Stimulated activated CD8-positive, alpha-beta memory T cell treated with anti-CD3 and anti-CD28 coated beads, Interleukin-4, amount 100 ng/mL, for 4 hours (primary cell): ENCODE measurements at places on chromosomes 4 and X.

- DNase-seq: no peak
These were observed 43.1 kb upstream of the LSM6 start for GRCh38 chr4:146132445-146132844.

DNA sequence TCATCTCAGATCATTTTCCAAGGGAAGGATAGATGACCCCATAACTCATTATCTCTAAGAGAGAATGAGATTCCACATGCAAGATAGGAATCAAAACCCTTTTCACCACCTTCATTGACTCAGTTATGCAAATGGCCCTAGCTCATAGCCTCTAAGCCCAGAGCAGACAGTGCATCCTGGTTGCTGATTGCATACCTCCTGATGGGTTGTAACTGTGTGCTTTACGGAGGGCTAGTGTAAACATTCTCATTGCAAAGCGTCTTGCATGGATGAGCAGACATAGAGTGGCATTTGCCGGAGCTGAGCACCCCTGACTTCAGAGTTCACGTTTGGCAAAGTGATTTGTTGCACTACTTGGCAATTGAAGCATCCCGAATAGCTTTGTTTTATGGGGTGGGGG, 151.0 kb downstream of the VCX3A start:
- DNase-seq: no peak

DNA sequence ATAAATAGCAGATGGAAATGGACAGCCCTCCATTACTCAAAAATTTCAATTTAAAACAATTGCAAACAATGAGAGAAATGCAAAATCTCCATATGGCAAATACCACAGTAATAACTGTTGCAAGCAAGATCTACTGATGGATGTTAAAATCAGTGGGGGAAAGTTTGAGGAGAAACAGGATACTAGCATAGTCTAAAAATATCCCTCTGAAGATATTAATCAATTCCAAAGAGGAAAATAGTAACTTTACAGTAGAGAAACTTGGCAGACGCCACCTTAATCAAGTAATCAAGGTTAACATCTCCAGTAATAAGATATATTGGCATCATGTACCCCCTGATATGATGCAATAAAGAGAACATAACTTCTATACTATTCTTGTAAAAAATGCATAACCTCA, 344.8 kb downstream of the ZNF674 start:
- no peak for DNase-seq

DNA sequence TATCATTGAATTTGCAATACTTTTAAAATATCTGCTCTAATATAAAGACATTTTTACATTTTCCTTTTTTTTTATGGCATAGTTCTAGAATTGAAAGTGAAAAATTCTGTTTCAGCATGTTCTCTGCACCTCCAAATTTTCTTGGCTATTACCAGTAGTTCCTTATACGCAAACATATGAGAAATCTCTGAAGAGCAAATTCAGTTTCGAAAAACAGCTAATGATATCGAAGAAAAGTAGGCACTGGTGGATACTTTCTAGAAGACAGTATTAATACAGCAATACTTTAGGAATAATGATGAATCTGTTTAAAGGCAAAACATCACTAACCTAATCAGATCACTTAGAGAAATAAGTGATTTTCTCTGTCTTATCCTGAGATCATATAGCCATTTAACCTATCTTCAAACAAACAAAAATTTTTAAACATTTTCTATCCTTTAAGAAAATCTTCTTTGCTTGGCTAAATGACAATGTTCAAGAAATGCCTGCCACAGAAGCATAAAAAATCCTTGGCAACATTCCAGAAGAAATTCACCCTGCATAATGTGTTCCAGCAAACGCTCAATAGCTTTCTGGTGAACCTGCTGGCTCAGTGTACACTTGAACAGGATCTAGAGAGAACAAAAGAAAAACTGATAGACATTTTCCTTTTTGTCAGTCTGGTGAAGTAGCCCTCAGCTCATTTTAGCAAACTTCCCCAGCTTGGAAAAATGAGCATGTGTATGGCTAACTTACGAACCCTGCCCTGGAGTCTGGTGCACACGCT, 51.2 kb upstream of the KLF3 start:
- no peak for DNase-seq

DNA sequence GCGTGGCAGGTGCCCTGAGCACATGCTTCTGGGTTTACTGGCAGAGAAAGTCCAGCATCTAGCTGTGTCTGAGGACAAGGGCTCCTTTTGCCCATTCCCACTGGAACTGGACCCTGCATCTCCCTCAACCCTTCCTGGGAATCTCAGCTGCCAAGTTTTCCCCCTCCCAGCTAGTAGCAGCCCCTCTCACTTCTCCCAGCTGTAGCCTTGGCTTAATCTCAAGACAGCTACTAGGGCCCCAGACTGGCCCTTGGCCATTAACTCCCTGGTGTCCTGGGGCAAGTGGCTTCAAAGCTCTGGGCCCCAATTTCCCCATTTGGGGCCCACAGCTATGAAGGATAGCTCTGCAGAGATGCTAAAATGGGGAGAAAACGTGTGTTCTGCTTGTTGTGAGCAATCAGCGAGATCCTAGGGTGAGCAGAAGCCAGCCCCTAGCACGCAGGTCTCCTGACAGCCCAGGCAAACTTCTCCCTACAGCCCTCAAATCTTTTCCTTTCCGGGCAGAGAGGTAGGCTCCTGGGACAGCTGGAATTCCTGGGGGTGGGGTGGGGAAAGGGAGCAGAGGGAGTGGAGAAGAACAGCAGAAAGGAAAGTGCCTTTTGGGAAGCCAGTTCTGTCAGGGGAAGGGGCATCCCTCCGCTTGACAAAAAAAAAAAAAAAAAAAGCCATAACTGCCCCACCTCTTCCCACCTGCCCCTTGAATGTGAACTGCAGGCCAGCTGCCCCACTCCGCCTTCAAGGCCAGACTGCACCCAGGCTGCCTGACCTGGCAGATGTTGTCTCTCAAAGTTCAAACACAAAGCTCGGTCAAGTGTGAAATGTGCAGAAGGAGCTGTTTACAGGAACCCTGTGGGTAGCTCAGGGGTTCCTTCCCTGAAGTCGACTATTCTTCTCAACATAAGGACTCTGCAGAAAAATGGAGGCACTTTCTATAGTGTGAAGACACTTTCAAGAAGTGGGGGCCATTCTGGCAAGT, 16.6 kb downstream of the FGD1 start:
- no peak for DNase-seq

GRCh38 chrX:55867181-55867651, 149.7 kb downstream of the RRAGB start:
- no peak for DNase-seq

GRCh38 chr4:24470666-24471485, 113.5 kb downstream of the DHX15 start:
- DNase-seq: no peak

DNA sequence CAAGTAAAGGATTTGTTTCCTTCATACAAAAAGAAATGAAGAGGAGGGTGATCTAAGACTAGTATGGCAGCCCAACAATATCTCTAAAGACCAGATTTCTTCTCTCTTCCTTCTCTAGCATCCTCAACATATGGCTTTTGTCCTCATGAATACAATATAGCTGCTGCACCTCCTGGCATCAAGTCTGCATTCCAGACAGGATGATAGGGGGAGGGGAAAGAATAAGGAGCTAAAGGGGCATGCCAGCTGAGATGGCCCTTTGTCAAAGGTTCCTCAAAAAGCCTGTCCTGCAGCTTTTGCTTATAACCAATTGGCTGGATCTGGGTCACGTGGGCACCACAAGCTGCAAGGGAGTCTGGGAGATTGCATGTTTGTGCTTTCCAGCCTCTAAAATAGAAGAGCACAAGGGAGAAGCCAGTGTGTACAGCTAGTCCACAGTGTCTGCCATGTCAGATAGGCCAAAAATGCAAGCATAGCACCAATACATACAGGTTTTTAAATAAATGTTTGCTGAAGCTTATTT, 132.6 kb downstream of the BCOR start:
- DNase-seq: no peak

DNA sequence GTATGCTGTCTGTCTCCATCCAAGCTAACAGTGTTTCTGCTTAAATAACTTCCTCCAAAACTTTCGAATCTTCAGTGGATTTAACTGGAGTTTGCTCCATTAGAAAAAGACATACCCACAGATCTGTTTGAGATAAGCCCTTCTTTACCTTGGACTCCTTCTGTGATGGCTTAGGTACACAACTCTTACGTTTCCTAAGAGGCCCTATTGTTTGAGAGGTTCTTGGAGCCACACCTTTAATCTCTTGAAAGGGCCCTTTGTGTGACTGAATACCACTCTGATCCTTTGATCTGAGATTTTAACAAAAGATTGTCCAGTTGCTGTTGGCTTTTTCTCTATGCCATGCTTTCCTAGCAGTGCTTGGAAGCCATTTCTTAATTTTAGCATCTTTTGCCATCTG, 92.5 kb downstream of the AKAP4 start:
- DNase-seq: no peak

- DNase-seq: no peak
These were observed 31.8 kb downstream of the ATP2B3 start for GRCh38 chrX:153549231-153549630.

DNA sequence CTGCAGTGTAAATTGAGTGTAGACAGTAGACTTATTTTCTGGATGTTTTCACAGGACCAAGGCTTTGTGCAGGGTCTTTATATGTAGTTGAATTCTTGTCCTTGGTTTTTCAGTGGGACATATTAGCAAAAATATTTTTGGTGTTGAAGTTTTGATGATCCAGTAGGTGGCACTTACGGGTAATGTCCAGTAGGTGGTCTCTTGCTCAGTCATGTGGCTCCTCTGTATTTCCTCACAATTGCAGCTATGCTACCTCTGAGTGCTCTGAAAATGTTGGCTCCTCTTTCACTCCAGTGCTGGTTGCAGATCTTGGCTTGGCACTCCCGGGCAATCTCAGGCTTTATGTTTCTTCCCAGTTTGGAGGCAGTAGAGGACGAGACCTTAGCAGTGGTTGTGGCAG, 419.8 kb upstream of the AMOT start:
- DNase-seq: no peak

DNA sequence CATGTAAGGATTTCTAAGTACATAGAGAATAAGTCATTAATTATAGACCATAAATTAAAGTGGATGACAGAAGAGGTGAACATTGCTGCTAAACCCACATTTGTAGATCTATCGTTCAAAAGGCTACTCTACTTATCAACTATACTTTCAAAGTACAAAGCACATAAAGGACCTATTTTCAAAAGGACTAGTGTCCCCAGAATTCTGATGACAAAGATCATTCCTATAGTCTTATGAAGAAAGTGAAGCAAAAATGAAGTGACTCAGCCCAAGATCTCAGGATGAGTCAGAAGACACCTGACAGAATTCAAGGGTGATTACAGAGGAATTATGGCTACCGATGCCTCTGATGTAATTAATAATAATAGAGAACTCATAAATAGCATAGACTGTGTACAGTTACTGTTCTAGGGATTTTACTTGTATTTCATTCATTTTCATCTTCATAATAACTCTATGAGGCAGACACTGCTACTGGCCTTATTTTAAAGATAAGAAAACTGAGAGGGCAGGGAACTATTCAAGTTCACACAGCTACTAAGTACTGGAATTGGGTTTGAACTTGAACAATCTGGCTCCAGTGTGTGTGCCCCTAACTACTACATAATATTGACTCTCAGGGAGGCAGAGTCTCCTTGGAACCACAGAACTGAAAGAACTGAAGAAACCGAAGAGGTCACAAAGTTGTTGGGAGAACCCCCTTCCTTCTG, 17.1 kb downstream of the USP46 start:
- DNase-seq: no peak

- DNase-seq: no peak
These were observed 966 bp upstream of the KIAA0232 start for GRCh38 chr4:6781561-6781960.

GRCh38 chr4:162838671-162839070, 328.0 kb downstream of the NAF1 start:
- DNase-seq: no peak

GRCh38 chrX:154368630-154369448, 5.6 kb downstream of the FLNA start:
- DNase-seq: peak; percentile 81

DNA sequence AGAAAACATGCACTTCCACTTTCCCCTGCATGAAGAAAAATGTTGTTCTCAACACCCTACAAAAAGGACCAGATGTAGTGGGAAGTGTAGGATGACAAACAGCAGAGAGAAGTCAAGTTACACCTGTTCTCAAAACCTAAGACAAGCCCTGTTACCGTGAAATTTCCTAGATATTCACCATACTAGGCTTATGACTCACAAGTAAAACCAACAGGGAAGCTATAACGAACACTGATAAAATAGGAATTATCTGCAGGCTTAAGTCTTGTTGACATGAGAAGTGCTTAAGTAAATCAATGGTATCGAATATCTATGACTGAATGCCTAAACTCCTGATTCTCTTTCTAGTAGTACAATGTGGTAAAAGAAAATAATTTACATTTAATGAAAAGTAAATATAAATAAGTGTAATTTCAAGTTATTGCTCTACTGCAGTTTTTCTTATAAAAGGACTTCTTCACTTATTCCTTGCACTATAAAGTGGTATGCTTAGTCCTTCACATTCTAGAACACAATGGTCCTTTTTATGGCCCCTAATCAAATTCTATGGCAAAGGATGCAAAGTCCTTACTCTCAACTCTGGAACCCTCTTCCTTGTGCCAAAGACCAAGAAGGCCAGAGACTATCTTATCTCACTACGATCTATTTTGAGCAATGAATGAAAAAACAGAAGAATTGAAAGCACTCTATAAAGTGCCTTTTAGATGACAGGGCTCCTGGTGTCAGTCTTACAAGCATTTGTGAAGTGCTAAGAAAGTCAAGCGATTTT, 19.6 kb downstream of the AP1S2 start:
- no peak for DNase-seq

GRCh38 chrX:129637217-129638109, 17.3 kb downstream of the APLN start:
- DNase-seq: peak; percentile 49

- DNase-seq: no peak
These were observed 366.7 kb downstream of the PCDH7 start for GRCh38 chr4:31086756-31087330.

DNA sequence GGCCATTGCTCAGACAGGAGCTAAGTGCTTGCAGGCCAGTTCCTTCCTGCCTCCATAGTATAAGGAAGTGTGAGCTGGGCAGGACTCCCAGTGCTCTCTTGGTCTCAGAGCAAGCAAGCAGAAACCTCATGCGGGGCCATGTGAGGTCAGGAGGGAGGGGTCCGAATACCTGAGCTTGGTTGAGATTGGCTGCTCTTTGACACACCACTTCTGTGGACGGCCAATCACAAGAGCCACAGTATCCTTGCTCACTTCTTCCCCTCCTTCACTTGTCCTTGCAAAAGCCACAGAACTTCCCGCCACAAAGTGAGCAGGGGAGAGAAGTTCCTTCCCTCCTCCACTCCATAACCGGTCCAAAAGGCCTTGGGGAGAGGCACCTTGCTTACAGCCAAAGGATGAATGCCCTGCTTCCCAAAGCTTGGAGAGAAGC, 56.7 kb downstream of the PRPS1 start:
- DNase-seq: no peak

- no peak for DNase-seq
These were observed 24.2 kb downstream of the SMPX start for GRCh38 chrX:21733705-21734104.

- no peak for DNase-seq
These were observed 87.7 kb downstream of the RFC1 start for GRCh38 chr4:39278476-39278875.

DNA sequence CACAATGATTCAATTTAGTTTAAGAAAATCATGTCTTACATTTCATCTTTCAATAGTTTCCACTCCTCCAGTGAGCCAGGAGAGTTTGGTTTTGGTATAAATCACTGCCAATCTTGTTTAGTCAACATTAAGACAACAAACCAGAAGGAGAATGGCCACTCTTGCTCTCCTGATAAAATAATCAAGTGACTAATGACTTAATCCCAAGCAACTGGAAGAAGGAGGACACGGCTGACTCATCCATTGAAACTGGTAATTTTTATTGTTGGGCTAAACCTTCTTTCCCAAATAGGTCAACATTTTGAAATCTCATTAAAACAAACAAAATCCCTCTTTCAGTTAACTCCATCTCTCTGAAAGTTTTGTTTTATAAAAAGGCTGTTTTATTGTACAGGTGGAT, 230.2 kb downstream of the CLCN4 start:
- no peak for DNase-seq
